ENCODE measurements at places on chromosomes 16 and 17. TPM values are rescaled to one million over a fixed set of nuclear protein-coding genes. Genes with fewer than 3 reads are reported as not detected.

DNA sequence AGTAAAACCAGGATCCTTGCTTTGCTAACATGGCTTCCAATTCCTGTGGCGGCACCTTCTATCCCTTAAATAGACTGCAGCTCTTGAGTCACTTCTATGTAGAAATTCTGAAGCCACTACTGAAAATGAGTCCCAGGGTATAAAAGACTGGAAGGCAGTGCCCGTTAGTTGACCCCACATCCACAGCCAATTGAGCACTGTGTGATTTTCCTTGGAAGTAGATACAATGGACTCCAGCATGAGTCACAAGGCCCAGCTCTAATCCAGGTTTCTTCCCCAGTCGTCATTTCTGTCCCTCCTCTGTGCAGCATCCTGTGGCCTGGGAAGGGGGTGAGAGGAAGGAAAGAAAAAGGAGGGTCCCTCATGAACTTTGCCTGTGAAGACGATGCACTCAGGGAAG is 69.5 kb downstream of the HLF start:
- no peak overlapping the region for H3K4me3 ChIP-seq
- H3K36me3 ChIP-seq, result no peaks in the 10 kb centered on the region
- H3K27ac ChIP-seq, result no peak overlapping the region

The SPOP gene
- 96.1 TPM for total RNA-seq

DNA sequence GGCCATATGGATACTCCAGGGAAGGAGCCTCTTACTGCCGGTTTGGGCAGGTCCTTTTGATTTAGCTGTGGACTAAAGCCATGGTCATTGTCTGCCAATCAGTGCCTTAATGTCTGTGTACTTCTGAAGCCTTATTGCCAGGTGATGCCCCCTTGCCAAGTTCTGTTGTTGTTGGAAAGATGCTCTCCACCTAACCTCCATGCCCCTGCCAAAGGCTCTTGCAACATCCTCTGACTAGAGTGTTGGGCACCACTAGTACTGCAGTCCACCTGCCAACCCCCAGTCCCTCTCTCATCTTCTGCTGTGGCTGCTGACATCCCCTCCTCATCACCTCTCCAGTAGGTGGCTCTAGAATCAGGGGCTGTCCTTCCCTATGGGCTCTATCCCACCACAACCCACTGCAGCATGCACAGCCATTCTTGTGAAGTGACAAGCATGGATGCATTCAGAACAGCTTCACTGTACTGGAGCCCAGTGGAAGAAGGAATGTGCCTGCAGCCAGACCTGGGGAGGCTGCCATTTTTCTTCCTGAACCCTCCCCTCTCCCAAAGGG is 375.3 kb upstream of the CDH5 start:
- H3K4me3 ChIP-seq, result no peak overlapping the region
- no peak overlapping the region for H3K27ac ChIP-seq
- DNase-seq, result no peak
- no peaks in the 10 kb centered on the region for H3K27me3 ChIP-seq
- no peaks in the 10 kb centered on the region for H3K4me1 ChIP-seq

GRCh38 chr17:38918916-38919315 is 6.5 kb upstream of the LASP1NB start:
- no peak overlapping the region for H3K4me3 ChIP-seq
- peak overlapping the region; percentile 5 for H3K27ac ChIP-seq
- H3K4me1 ChIP-seq, result peaks cover 18% of the 10 kb centered on the region
- no peaks in the 10 kb centered on the region for H3K27me3 ChIP-seq
- no peak for DNase-seq

DNA sequence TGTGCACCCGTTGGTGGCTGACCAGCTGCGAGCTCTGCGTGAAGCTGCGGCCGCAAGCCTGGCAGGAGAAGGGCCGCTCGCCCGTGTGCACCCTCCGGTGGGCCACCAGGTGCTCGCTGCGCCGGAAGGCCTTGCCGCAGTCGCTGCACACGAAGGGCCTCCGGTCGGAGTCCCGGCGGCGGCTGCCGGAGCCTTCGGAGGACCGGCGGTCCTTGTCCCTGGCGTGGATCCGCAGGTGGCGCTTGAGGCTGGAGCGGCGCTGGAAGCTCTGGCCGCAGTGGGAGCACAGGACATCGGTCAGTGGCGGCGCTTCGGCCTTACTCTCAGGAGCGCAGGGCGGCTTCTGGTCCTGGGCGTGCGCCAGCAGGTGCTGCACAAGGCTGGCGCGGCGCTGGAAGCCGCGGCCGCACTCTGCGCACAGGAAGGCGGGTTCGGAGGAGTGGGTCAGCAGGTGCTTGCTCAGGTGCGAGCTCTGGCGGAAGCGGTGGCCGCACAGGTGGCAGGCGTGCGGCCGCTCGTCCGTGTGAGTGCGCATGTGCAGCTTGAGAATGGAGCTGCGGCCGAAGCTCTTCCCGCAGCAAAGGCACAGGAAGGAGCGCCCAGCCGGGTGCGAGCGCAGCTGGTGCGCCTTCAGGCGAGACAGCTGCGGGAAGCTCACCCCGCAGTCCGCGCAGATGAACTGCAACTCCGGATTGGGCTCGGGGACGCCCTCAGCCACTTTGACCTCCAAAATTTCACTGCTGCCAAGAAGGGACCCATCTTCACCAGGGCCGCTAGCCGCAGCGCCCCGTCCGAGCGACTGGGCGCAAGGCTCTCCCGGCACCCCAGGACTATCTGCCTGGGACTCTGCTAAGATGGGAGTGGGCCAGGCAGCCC is 9.1 kb downstream of the ZSCAN10 start:
- no peak overlapping the region for H3K4me3 ChIP-seq
- H3K27me3 ChIP-seq, result no peaks in the 10 kb centered on the region
- DNase-seq, result no peak
- H3K4me1 ChIP-seq, result peaks cover 20% of the 10 kb centered on the region

DNA sequence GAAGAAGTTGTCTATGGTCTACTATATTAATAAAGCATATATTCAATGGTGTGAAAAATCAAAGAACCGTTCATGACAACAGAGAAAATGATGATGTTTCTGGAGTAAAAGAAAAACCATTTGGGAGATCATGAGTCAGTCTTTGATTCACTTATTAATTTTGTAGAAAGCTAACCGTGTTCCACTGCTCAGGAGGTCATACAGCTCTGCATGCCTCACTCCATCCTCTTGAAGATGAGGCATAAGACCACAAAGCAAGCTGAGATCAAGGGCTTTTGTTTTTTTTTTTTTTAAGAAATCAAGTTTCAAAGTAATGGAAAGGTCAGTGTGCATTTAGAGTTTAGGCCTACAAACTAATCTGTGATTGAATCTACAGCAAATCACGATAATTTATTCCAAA is 206.4 kb downstream of the CEP112 start:
- DNase-seq, result no peak
- no peak overlapping the region for H3K4me3 ChIP-seq
- no peaks in the 10 kb centered on the region for H3K27me3 ChIP-seq
- no peak overlapping the region for H3K27ac ChIP-seq
- no peaks in the 10 kb centered on the region for H3K4me1 ChIP-seq
- H3K36me3 ChIP-seq, result no peaks in the 10 kb centered on the region

- H3K27ac ChIP-seq, result no peak overlapping the region
- DNase-seq, result peak; percentile 84
- H3K27me3 ChIP-seq, result no peaks in the 10 kb centered on the region
- H3K4me1 ChIP-seq, result no peaks in the 10 kb centered on the region
Measured at GRCh38 chr17:74569020-74570003, 2.0 kb upstream of the CD300H start.

GRCh38 chr17:57999496-58000017 is 7.5 kb downstream of the SRSF1 start:
- peaks cover 75% of the 10 kb centered on the region for H3K36me3 ChIP-seq
- H3K4me3 ChIP-seq, result no peak overlapping the region
- H3K27me3 ChIP-seq, result no peaks in the 10 kb centered on the region
- H3K4me1 ChIP-seq, result peaks cover 24% of the 10 kb centered on the region
- H3K27ac ChIP-seq, result no peak overlapping the region

GRCh38 chr16:4345836-4346781 is 5.0 kb downstream of the PAM16 start:
- H3K36me3 ChIP-seq, result no peaks in the 10 kb centered on the region
- H3K27ac ChIP-seq, result no peak overlapping the region
- H3K4me1 ChIP-seq, result peaks cover 3% of the 10 kb centered on the region
- H3K4me3 ChIP-seq, result no peak overlapping the region
- DNase-seq, result no peak

GRCh38 chr17:46774108-46774737 is 44.3 kb downstream of the WNT3 start:
- no peaks in the 10 kb centered on the region for H3K36me3 ChIP-seq
- no peak overlapping the region for H3K27ac ChIP-seq
- no peaks in the 10 kb centered on the region for H3K27me3 ChIP-seq
- no peak overlapping the region for H3K4me3 ChIP-seq

DNA sequence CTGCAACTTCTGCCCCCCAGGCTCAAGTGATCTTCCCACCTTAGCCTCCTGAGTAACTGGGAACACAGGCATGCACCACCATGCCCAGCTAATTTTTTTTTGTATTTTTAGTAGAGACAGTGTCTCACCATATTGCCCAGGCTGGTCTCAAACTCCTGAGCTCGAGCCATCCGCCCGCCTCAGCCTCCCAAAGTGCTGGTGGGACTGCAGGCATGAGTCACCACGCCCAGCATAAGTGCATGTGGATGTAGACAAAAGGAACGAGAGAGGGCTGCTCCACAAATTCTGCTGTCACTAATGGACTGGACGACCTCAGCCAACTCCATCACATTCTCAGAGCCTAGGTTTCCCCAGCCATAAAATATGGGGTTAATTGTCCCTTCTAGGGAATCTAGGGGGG is 7.7 kb upstream of the SP2 start:
- no peak overlapping the region for H3K4me3 ChIP-seq
- H3K27me3 ChIP-seq, result no peaks in the 10 kb centered on the region
- DNase-seq, result no peak
- H3K36me3 ChIP-seq, result no peaks in the 10 kb centered on the region

GRCh38 chr16:2987833-2988232 is 7.6 kb upstream of the PKMYT1 start:
- no peaks in the 10 kb centered on the region for H3K36me3 ChIP-seq
- no peaks in the 10 kb centered on the region for H3K27me3 ChIP-seq
- no peak overlapping the region for H3K4me3 ChIP-seq

DNA sequence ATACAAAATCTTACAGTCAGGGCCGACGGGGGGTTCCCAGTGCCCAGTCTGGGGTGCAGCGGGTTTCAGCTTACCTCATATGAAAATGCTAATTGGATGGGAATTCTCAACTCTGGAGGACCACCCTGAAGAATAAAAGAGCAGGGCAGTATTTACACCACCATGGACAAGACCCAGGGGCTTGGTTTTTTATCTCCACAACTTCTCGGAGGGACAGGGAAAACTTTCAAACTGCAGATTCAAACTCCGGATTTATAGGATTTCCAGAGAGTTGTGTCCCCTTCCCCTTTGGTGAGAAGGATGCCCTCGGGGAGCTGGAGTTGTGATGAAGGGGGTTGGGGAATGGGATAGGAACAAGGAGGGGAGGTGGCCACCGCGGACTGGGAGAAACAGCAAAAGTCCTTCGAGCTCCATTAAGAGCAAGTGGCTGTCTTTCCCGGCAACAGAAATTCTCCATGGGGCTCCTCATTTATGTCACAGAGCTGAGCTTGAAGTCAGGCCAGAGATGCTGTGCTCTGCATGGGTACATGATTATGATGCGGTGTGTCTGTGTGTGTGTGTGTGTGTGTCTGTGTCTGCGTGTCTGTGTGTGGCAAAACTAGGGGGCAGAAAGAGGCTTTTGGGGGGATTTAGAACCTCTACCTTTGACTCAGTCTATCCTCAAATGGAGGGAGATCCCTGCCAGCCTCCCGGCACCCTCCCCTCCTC is 15.7 kb downstream of the FOXL1 start:
- H3K27me3 ChIP-seq, result peaks cover 22% of the 10 kb centered on the region
- H3K36me3 ChIP-seq, result no peaks in the 10 kb centered on the region
- no peak overlapping the region for H3K27ac ChIP-seq
- H3K4me3 ChIP-seq, result no peak overlapping the region

Data from heart left ventricle (tissue), 16 donors.